ENCODE measurements at places on chromosomes 2 and 18.

- DNase-seq: no peak
Observed at GRCh38 chr2:62404913-62405312, 101.1 kb downstream of the TMEM17 start.

DNA sequence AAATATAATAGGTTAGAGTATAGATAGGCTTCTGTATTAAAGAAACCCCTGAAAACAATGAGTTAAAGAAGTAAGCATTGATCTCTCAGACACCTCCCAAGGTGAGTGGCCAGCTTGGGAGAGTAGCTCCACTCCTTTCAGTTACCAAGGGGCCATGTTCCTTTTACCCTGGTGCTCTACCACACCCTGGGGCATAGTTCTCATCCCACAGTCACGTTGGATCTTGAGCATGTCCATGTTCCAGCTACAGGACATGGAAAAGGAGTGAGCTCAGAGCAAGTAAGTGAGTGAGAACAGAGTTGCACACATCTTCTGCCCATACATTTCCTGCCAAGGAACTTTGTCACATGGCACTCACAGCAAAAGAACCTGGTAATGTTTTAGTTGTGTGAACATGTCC lies 325.9 kb upstream of the SLC39A10 start:
- no peak for DNase-seq

GRCh38 chr2:112173646-112174319 lies 35.6 kb downstream of the FBLN7 start:
- no peak for DNase-seq

GRCh38 chr2:166042768-166043390 lies 84.9 kb downstream of the SCN1A start:
- no peak for DNase-seq

DNA sequence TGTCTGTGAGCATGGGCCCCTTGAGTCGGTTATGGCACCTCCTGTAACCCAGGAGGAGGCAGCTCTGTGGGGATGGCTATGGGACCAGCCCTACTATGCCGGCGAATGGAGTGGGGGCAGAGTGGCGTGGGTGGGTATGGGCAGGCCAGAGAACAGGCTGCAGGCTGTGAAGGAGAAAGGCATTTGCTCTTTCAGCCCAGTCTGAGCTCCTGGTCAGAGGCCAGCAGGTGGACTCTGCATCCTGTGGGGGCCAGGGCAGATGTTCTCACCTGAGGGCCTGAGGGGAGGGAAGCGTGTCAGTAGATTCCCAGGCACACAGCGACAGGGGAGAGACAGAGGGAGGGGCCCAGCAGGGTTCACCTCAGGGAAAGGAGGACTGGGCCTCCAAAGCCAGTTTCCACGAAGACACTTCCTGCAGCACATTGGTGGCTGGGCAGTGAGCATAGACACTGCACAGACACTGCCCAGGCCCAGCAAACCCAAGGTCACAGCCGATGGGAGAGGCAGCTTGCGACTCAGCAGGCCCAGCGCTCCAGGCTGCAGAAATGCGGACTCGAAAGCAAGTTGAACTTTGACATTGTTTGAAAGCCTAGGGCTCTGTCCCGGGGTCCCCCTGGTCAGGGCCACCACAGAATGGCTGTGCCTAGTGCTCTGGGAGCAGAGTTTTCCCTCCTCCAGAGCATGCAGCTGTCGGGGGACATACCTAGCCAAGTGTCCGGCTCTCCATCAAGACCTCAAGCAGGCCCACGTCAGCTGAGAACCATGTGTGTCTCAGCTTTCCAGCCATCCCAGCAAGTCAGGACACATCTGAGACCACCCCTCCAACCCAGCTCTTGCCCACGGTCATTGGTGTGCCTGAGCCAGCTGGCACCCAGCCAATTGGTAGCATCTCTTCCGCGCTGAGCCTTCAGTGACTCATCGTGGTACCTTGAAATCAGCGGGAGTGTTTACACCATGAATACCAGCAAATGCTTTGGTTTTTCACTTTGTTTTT lies 53.8 kb downstream of the TGOLN2 start:
- no peak for DNase-seq

DNA sequence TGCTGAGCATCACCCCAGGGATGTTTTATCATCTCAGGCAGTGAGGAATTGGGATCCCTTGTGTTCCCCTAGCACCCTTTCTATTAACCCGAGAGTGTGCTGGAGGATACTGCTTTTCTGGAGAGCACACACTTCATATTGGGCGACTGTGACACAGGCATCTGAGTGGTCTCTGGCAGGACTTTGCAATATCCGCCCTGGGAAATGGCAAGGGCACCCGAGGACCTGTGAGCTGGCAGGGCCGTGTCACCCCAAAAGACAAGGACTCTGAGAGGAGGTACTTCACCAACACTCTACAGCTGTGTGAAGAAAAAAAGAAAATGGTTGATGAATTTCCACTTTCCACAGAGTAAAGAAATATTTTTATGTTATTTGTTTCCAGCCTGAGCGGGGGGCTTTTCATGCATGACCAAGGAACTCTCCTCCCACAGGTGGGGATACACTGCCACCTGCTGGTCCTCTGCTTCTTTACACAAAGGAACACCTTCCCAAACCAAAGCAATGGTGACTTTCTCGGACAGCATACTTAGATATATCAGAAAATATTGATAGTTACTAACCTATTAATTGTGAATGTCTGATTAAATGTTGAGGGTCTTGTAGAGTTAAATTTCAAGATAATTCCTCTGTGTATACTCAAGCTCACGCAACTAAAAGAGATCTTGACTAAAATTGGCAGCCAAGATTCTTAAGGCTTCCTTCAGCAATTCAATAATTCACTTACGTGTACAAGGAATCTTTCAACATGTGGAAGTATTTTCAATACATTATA lies 45.9 kb upstream of the REG3G start:
- no peak for DNase-seq
